ENCODE measurements at places on chromosomes 5 and 9. TPM values are rescaled to one million over a fixed set of nuclear protein-coding genes. Genes with fewer than 3 reads are reported as not detected.

DNA sequence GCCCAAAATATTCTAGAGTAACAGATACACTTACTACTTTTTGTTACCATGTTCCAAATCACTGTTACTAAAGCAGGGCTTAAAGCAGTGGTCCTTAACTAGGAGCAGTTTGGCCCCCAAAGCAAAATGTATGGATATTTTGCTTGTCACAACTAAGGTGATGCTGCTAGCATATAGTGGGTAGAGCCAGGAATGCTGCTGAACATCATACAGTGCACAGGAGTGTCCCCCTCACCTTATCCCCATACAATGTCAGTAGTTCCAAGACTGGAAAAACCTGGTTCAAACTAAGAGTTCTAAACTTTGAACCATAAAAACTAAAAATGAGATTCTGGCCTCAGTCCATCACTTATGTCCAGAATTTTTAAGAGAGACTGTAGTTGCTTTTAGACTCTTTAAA, 28.1 kb downstream of the DIMT1 start:
- DNase-seq: no peak

The CSNK1A1 gene
- 82.6 TPM for total RNA-seq

GRCh38 chr5:97231025-97231636, 48.1 kb upstream of the RIOK2 start:
- no peak for DNase-seq

DNA sequence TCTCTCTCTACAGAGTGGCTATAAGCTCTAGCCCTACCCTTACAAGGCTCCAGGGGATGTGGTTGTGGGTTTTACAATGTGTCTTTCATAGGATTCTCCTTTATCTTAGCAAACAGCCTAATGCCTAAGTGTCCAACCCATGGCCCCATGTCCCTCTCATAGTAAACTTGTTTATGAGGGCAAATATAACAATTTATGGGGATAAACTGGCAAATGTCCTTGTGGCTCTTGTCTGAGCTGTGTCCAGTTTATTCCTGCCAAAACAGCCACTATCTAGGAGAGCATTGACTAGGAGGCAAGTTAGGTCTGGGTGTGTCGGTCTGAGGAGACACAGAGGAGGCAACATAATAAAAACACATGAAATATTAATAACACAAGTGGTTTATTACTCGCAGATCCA, 335.1 kb downstream of the IZUMO3 start:
- no peak for DNase-seq

The OR13C3 gene
- 0.28 TPM for total RNA-seq

The PIP5K1B gene
- total RNA-seq: 0.30 TPM

DNA sequence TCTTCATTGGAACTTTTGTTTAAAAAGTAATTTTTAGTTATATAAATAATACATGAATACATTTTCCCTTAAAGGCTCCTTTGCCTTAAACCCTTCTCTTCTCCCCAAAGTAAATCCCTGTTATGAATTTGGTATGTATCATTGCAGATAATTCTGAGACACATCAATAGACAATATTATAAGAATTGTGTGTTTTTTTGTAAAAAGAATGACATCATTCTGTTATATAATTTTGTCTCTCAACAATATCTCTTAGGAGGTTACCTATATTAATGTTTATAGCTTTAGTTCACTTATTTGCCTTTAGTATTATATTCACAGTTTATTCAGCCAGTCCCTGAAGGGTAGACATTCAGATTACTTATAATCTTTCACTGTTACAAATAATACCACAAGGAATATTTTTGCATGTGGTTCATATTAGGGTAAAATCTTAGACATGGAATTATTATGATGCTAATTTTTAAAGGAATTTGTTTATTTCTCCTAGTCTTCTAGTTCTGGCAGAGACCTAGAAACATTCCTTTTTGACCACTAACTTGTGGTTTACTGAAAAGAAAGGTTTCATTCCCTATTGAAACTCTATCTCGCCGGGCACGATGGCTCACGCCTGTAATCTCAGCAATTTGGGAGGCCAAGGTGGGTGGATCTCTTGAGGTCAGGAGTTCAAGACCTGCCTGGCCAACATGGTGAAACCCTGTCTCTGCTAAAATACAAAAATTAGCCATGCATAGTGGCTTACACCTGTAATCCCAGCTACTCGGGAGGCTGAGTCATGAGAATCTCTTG, 105.6 kb downstream of the KCTD16 start:
- no peak for DNase-seq

The ST8SIA4 gene
- 1.7 TPM for total RNA-seq

DNA sequence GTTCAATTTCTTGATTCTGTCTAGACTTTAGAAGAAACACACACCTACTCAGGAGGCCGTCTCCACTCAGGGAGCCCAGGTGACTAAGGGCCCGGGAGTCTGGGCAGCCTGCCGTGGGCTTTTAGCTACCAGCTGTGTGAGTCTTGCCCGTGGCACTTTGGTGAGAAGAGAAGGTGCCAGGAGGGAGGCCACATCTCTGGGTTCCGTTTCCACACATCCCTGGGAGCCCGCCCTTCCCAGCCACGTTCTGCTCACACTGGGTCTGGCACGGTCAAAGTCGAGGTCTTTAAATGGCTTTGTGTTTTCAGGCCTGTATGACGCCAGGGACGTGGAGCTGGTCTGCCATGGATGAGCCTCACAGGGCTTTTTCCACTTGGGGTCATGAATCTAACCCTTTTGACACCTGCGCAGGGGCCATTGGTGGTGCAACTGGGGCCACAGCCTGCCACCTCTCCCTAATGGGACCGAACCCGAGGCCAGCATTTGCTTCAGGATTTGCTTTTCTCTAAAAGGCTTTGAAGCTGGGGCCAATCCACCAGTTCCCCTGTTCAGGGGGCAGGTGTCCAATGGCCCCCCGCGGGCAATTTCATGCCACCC, 17.2 kb upstream of the FCN2 start:
- DNase-seq: peak; percentile 39

GRCh38 chr9:113148781-113149510, 1.9 kb upstream of the SLC31A2 start:
- no peak for DNase-seq

The NIPSNAP3A gene
- 18.4 TPM for total RNA-seq

DNA sequence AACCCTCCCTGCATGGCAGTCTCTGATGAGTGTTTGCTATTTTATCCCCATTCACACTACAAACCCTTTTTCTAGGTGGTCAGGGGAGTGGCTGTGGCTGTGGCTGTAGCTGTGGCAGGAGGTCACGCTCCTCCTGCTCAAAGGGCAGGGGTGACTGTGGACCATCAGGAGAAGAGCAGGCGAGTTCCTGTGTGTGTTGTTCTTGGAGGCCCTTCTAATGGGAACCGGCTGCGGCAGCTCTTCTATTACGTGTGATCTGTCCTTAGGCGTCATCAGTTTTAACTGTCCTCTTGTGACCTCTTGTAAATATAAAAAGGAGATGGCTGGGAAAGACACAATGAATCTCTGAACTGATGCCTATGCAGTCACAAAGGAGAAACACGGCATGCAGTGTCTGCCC, 65.1 kb downstream of the ANKH start:
- no peak for DNase-seq

DNA sequence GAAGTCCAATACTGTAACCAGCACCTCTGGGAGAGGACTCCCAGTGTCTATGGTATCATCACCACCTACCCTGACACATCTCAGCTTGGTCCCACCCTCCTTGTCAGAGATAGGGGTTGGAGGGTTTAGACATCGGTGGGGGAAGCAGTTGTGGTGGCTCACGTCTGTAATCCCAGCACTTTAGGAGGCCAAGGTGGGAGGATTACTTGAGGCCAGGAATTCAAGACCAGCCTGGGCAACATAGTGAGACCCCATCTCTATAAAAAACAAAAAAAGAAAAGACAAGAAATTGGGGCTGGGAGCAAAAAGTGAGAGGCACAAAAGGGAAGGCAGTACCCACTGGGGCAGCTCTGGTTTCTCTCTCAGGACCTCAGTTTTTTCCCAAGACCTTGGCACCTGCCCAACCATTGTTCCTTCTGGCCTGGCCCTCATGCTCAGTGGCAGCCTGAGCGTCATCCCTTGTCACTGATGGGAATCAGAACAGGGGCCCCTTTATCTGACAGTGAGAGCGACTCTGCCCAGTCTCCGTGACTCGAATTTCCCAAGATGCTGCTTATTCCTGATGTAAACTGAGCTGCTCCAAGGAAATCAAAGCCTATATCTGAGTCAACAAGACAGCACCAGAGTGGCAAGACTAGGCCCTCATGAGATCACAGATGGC, 80.5 kb upstream of the HSPA9 start:
- no peak for DNase-seq

The ELOVL7 gene
- total RNA-seq: 0.60 TPM

The ADAMTS6 gene
- total RNA-seq: 0.30 TPM

All from left lobe of liver (tissue), 2 donors.